ENCODE measurements at places on chromosomes 3 and 15. TPM values are rescaled to one million over a fixed set of nuclear protein-coding genes. Genes with fewer than 3 reads are reported as not detected.
A peak's percentile ranks its signal among the peaks of the same experiment; 100 is the strongest.

- H3K27me3 ChIP-seq = no peaks in the 10 kb centered on the region
- peak; percentile 90 for DNase-seq
- peaks cover 47% of the 10 kb centered on the region for H3K4me1 ChIP-seq
- no peak overlapping the region for H3K4me3 ChIP-seq
- peaks cover 6% of the 10 kb centered on the region for H3K36me3 ChIP-seq
These were observed 42.1 kb downstream of the GOLGA6A start for GRCh38 chr15:74040109-74040850.

- H3K27me3 ChIP-seq = no peaks in the 10 kb centered on the region
- H3K36me3 ChIP-seq = no peaks in the 10 kb centered on the region
- H3K4me1 ChIP-seq = no peaks in the 10 kb centered on the region
- H3K27ac ChIP-seq = no peak overlapping the region
- no peak for DNase-seq
- no peak overlapping the region for H3K4me3 ChIP-seq
These were observed 481.4 kb upstream of the ALCAM start for GRCh38 chr3:104885214-104885814.

GRCh38 chr3:188272481-188273372 lies 118.8 kb downstream of the LPP start:
- peak overlapping the region; percentile 89 for H3K27ac ChIP-seq
- no peaks in the 10 kb centered on the region for H3K4me1 ChIP-seq
- DNase-seq = no peak
- H3K27me3 ChIP-seq = no peaks in the 10 kb centered on the region
- H3K4me3 ChIP-seq = no peak overlapping the region

- H3K27ac ChIP-seq = peak overlapping the region; percentile 36
- H3K36me3 ChIP-seq = no peaks in the 10 kb centered on the region
- H3K4me1 ChIP-seq = peaks cover 14% of the 10 kb centered on the region
These were observed 86.7 kb downstream of the FAM43A start for GRCh38 chr3:194772241-194773000.

Gene B3GALNT1
- 5.0 TPM for total RNA-seq

DNA sequence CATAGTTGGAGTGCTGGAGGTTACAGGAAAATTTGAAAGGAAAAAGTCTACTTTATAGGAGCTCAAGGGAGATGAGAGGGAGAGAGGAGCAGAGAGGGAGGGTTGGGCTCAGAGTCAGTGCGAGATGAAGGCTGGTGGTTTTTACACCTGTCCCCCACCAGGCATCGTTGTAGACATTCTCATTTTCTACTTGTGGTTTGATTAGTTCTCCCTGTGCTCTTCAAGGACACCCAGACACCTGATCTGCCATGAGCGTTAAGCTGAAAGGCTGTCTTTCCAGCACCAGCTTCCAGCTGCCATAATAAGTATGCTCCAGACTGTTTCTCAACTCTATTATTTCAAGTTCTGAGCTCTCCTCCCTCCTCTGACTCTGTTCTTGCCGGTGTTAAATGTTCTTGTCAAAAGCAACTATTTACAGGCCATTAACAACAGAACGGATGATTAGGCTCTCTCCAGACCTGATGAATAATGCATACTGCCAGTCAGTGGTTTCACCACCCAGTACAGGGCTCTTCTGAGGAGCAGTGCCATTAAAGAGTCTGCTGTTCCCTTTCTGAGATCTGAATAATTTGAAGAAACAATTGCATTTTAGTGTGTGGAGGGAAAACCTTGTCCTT lies 514.6 kb upstream of the MCTP2 start:
- no peak overlapping the region for H3K27ac ChIP-seq
- DNase-seq = no peak
- no peaks in the 10 kb centered on the region for H3K4me1 ChIP-seq
- no peaks in the 10 kb centered on the region for H3K36me3 ChIP-seq

DNA sequence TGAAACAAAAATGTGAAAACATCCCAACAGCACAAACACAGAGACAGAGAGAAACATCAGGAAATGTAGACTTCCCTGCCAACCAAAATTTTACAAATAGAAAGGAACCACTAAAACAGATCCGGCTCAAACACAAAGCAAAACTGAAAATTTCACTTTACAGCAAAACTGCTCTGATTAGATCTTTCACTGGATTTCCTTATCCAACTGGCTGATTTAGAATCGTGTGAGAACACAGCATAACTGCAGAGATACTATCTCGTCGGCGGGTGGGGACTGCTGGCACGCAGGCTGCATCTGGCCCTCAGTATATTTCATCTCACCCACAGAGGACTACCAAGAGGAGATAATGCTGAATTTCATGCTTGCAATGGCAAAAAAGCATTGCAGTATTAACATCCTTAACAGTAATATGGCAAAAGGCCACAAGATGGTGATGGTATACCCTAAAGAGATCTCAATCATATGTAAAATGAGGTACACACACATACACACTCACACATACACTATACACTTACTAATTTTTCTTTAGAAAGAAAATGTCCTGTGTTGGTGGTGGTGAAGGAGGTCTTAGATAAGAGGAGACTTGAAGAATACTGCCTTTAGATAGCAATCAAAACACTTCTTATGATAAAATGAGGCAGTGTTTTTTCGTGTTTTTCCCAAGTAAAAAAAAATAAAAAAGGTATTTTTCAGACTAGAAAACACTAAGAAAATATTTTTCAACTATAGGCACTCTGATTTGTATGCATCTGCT lies 10.6 kb upstream of the LEO1 start:
- H3K27me3 ChIP-seq = no peaks in the 10 kb centered on the region
- peak overlapping the region; percentile 67 for H3K27ac ChIP-seq
- peaks cover 17% of the 10 kb centered on the region for H3K4me1 ChIP-seq
- H3K4me3 ChIP-seq = peak overlapping the region; percentile 9
- H3K36me3 ChIP-seq = no peaks in the 10 kb centered on the region

DNA sequence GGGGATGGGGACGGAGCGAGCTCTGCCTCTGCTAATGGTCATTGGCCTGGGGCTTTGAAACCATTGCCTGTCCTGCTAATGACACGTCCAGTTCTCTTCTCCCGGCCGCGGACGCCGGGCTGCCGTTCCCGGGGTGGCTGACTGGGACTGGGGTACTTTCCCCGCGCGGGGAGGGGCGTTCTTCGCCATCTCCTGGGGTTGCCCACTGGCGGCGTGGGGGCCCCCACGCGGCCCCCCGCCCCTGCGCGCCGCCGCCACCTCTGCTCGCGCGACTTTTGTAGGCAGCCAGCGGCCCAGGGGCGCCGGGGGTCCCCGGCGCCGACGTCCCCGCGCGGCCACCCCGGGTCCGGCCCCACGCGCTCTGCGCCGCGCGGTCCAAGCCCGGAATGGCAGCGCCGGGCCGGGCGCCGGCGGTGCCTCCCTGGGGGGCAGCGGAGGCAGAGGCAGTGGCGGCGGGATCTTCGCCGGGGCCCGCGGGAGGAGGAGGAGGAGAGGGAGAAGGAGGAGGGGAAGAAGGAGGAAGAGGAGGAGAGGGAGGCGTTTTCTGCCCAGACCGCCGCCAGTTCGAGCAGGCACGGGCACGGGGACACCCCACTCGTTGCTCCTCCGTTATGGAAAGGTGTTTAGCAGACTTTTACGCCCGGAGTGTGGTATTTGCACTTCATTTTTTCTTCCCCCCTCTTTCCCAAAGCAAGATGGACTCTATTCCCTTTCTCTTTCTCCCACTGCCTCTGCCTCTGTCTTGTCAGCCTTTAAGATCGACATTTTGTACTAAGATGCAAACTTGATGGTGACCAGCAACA lies 2.3 kb downstream of the BBX start:
- H3K4me3 ChIP-seq = peak overlapping the region; percentile 94
- H3K4me1 ChIP-seq = no peaks in the 10 kb centered on the region
- H3K27ac ChIP-seq = peak overlapping the region; percentile 96
- no peaks in the 10 kb centered on the region for H3K27me3 ChIP-seq
- H3K36me3 ChIP-seq = no peaks in the 10 kb centered on the region
- peak; percentile 77 for DNase-seq

- no peak overlapping the region for H3K27ac ChIP-seq
- H3K27me3 ChIP-seq = no peaks in the 10 kb centered on the region
- H3K4me3 ChIP-seq = no peak overlapping the region
These were observed 269.8 kb downstream of the MBNL1 start for GRCh38 chr3:152538518-152538917.

Gene PLCB2
- 5.4 TPM for total RNA-seq
